ENCODE measurements at places on chromosomes 6 and 20.
A peak's percentile ranks its signal among the peaks of the same experiment; 100 is the strongest.

DNA sequence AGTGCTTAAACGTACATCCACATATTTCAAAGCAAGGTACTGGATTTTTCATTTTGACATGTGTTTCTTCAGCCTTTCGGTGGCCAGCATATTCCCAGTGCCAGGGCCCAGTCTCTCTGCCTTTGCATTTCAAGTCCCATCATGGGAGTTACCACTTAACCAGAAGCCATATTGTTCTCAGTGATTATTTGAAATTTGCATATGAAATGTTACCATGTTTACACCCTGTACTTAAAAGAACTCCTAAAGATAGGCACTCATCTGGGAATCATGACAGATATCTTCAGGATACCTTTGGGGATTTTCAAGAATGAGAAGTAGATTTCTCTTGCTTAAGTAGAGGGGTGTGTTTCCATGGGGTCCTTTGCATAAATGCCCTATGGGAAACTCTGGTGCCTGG lies 367.5 kb downstream of the NRN1 start:
- no peak for DNase-seq

- no peak for DNase-seq
Observed at GRCh38 chr20:35638751-35639150, 23.1 kb downstream of the SPAG4 start.

DNA sequence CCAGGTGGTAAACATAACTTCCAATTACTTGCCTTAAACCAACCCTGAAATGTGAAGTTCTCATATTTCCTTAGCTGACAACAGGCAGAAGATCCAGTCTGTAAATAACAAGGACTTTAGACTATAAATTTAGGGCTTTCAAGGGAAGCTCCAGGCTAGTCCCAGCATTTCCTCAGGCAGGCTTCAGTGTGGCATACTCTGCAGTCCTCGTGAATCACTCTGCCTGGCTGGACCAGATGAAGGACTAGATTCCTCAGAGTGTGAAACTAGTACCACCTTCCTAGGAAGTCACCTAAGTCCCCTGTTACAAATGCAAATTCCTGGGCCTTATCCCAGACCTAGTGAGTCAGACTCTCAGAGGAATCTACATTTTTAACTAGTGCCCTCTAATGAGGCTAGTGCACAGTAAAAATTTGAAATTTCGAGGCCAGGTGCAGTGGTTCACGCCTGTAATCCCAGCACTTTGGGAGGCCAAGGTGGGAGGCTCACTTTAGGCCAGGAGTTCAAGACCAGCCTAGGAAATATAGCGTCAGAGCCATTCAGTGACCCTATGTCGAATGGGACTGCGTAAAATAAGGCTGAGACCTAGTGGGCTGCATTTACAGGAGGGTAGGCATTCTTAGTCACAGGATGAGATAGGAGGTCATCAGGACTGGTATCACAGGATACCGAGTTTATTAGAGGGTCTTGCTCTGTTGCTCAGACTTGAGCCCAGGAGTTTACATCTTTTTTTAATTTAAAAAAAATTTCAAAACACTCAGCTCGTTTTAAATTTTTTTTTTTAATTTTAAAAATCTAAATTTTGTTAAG lies 279.6 kb upstream of the JARID2 start:
- no peak for DNase-seq

GRCh38 chr6:139027620-139028182 lies 844 bp upstream of the ABRACL start:
- DNase-seq: no peak

DNA sequence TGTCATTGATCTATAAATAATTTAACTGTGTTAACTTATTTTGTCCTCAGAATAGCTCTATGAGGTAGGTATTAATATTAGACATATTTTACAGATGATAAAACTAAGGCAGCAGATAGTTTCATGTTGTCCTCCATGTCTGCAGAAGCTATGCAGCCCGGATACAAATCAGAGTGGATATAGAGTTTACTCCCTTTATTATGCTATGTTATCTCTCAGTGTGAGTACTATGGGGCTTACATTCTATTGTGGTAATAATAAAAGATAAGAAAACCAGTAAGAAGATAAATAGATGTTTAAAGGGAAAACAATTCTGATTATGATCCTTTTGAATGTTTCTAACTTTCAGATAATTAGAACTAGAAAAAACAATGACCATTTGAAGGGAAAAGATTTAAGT lies 979.8 kb upstream of the CITED2 start:
- DNase-seq: no peak

GRCh38 chr6:13715444-13715883 lies 3.8 kb upstream of the RANBP9 start:
- no peak for DNase-seq

DNA sequence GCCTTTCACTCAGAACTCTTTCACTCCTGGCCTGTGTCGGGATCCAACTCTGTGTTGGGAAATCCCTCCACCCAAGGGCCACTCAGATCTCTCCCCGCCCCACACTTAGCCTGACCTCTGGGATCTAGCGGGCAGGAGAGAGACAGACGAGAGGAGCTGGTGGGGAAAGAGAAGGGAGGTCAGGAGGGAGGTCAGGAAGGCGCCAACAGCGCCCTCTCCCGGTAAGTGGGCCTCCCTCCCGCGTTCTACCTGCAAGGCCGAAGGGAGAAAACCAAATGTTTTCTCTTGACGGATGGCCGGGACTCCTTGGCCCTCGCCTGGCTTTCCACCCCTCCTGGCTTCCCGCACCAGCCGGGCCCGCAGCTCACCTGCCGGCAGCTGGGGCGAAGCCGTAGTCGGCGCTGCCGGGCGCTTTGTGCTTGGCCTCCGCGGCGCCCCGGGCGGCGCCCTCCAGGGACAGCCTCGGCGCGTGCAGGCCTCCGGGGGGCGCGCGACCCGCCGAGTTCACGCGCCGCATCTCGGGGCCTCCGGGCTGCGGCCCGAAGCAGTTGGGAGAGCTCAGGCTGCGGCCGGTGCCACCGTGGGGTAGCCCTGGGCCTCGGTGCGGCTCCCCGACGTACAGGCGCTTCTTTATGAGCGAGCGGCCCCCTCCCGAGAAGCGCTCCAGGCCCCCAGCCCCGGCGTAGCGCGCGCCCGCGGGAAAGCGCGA lies 38.2 kb downstream of the C6orf132 start:
- DNase-seq: no peak

DNA sequence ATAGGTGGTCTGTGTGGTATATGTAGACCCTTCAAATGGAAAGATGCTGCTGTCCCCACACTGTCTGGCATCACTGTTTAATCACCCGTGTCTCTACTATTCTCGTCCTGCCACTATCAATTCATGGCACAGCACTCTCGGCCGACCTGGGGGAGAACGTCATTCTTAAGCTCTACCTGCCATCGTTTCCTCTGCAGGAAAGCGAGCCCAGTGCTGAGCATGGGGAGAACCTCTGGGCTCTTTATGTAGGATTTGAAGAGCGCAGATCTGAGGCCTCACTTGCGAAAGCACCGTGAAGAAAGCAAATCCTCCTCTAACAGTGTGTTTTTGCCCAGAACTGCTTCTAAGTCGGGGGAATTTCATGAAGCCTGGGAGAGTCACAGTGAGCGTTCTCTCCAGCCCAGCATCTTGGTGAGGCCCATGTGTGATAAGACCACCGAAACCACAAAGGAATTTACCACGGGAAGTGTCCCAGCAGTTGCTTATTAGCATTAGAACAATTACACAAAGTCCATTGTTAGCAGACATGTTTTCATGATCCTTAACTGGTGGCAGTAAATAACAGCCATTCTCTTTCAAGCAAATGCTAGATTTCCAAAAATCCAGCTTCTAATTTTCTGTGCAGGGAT lies 124.3 kb downstream of the SCML4 start:
- no peak for DNase-seq

DNA sequence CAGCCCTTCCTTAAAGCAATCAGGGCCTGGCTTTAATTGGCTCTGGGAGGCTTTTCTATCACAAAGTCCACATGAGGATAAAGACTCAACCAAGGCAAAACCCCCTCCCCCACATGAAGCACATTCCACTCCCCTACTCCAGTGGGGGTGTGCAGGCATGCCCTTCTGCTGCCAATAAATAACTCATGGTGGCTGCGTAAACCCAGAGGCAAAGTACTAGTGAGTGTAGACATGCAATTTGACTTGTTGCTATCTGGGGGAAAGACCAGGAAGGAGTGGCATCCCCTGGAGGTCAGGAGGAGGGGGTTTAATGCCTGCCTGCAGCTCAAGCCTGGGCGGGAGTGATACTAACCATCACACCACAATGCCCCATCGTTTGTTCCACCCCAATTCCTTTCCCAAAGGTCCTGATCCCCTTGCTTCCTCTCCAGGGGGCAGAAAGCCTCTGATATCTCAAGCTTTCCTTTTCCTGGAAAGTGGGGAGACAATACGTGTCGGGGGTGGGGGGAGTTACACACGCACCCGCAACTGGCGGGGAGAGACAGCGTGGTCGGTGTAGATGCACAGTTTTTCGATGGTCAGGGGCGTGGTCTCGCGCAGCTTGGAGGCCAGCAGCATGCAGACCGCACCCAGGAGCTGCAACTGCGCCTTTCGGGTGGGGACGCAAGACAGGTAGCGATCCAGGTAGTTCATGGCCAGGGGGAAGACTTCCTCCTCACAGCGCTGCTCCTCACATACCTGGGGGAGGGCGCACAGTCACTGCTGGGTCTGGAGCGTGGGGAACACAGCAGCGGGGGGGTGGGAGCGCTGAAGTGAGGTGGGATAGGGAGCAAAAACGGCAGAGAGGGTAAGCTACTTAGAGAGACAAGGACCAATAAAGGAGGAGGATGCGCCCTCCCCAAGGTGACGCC lies 1.5 kb downstream of the CCND3 start:
- DNase-seq: no peak

GRCh38 chr20:10671221-10671918 lies 2.4 kb downstream of the JAG1 start:
- DNase-seq: peak; percentile 40

DNA sequence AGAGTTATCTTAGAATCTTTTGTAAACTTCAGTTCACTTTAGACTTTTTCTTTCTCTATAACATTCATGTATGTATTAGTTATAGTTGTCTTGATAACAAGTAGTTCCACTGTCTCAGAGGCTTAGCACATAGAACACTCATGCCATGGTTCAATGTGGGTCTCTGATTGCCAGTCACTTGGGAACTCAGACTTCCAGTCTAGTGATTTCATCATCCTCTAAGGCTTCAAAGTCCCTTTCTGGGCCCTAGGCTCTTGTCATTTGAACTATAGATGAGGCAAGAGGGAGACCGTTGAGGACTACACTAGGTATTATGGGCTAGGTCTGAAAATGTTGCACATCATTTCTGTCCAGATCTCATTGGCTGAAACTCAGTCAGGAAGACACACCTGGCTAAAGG lies 8.4 kb upstream of the EEF1E1 start:
- DNase-seq: no peak

Measured in hypothalamus (tissue), 51 donors.